ENCODE measurements at places on chromosomes 6 and 20.

GRCh38 chr6:21033084-21033483 is 498.8 kb downstream of the CDKAL1 start:
- no peak for DNase-seq

- DNase-seq: no peak
These were observed 35.2 kb downstream of the SLC22A1 start for GRCh38 chr6:160156842-160157241.

- DNase-seq: no peak
These were observed 244.2 kb upstream of the RIMS1 start for GRCh38 chr6:71642120-71642519.

GRCh38 chr6:56387621-56388414 is 140.4 kb upstream of the COL21A1 start:
- peak; percentile 71 for DNase-seq
